ENCODE measurements at places on chromosomes 4 and X. TPM values are rescaled to one million over a fixed set of nuclear protein-coding genes. Genes with fewer than 3 reads are reported as not detected.

PRR32 gene
- polyA plus RNA-seq, result not detected

DNA sequence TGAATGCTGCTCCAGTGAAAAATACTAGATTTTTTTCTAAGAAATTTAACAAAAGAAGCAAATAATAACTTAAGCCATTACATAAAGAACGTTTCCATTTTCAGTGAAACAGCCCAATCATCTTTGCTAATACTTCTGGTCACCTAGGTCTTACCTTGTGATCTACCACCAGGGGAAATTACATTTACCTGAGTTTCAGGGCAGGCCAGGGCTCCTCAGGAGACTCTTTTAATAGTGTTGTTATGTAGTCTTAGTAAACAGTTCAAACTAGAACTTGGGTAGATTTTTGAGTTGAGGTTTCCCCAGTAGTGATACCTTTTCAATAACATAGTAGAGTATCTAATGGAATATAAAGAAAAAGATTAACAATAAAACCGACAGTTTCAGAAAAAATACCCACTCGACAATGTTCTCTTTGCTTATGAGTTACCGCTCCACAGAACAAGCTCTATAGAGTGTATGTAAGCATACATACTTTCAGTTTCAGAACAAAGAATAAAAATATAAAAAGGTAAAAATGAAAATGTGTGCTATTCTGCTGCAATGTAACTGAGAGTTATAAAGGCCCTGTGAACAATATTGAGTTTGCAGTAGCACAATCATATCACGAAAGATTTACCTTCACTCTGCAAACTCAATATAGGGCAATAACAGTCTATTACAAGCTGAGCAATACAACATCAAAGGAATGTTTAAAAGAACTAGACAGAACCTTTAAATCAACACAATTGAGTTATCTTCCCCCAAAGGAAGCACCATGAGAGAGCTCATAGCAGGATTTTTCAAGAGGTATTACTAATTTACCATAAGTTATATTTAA is 165.8 kb downstream of the ATOH1 start:
- DNase-seq, result no peak

DNA sequence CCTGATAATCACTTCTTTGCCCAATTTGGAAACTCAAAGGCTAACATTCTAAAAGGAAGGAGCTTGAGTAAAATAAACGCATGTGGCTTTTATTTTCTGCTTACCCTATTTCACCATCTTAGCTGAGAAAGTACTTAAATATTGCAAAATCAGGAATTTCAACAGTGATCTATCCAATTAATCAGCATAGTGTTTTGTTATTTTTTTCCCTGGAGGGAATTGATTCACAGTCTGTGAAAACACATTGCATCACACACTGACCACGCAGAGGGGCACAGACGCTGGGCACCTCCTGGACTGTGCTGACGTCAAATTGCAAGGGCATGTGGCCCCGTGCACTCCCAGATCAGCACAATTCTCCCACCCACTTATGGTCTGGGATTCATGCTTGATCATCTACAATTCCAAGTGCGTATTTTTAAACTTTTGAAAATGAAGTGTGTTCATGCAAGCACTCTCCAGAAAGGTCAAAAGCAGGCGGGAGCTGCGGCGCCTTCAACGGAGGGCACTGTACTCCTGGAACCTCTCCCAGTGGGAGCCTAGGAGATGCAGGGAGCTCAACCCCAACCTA is 320.6 kb upstream of the PPARGC1A start:
- DNase-seq, result no peak

DNA sequence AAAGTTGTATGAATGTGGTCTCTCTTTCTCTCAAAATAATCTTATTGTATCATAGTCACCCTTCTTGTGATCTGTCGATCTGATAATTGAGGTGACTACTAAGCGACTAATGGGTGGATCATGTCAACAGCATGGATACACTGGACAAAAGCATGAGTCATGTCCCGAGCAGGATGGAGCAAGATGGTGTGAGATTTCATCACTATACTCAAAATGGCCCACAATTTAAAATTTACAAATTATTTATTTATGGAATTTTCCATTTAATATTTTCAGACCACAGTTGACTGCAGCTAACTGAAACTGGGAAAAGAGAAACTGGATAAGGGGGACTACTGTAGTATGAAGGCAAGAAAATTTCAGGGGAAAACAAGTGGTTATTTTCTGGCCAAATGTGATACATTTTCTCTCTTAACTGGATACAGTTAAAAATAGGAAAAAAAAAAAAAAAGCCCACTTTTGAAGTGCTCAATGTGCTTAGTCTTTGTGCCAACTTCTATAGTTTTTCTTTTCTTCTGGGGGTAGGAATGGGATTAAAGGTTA is 25.3 kb downstream of the FAM241A start:
- DNase-seq, result no peak

SLC6A14 gene
- polyA plus RNA-seq, result 0.13 TPM

- DNase-seq, result no peak
Observed at GRCh38 chrX:119734897-119735339, 23.5 kb upstream of the SOWAHD start.

IDUA gene
- polyA plus RNA-seq, result 19.0 TPM

DNA sequence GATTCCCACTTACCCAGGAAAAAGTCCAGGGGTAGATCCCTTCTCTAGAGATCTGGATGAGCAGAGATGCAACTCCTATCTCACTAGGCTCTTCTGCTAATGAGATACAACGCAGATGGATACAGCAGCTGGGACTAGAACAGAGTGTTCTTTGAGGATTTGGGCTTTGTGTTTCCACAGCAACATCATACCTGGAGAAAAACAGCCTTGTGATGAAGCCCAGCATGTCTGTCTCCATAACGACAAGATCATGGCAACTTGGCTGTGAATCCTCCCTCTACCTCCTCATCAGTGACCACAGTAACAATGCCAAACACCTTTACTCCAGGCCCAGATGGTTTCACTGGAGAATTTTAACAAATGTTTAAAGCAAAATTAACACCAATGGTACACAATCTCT is 80.1 kb downstream of the RCHY1 start:
- no peak for DNase-seq

ADRA2C gene
- polyA plus RNA-seq, result 9.2 TPM

DNA sequence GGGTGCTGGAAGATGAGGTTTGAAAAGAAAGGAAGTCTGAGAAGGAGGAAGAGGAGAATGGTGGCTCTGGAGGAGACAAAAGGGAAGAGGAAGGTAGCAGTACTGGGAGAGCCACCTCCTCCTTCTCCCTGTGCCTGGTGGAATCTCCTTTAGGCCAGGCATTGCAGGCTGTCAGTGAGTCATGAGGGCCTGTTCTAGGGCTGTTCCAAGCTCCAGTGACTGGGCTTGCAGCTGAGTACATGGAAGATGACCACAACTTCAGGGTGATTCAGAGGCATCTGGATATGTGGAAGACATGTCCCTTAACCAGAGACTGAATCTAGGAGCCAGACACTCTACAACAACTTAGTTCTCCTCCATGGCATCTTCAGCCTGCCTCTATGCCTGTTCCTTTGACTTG is 107.8 kb downstream of the EFNB1 start:
- DNase-seq, result no peak

FANCB gene
- 3.4 TPM for polyA plus RNA-seq

BMP3 gene
- 14.6 TPM for polyA plus RNA-seq

GRCh38 chr4:187184508-187184907 is 460.9 kb upstream of the FAT1 start:
- DNase-seq, result no peak

DNA sequence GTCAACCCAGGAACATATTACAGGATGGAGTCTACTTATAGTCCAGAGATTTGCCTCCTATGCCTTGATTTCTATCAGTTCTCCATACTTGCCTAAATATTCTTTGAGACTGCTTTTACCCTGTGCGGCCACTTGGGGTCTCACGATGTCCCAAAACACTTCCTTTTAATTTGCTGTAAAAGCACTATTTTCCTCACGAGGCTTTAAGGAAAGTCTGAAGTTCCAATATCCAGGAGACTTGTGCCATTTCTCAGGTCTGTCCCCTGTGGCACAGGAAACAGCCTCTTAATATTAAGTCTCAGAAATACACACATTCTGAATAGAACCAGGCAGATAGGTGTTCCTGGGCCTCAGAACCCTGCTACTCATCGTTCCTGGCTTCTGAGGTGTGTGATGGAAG is 142.9 kb downstream of the TMEM164 start:
- DNase-seq, result no peak

TMPRSS11A gene
- not detected for polyA plus RNA-seq

TMPRSS11E gene
- not detected for polyA plus RNA-seq

DNA sequence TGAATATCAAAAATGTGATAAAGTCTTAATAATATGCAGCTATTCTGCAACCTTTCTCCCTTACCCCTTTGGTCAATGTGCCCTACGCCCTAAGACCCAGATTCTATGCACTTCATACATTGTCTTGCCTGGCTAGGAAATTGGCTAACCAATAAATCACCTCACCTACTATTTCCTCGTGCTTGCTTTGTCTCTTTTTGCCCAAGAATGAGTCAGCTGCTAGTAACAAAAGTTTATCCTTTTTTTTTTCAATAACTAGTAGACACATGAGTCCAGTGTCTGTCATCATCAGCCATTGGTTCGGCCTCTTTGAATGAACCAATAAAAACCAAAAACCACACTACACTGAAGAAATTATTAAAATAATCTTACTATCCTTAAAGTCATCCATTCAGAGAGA is 387.1 kb downstream of the PPP3CA start:
- no peak for DNase-seq

SOWAHB gene
- polyA plus RNA-seq, result 4.8 TPM

CLNK gene
- polyA plus RNA-seq, result 0.58 TPM

FAM184B gene
- 0.42 TPM for polyA plus RNA-seq

RAB40A gene
- 2.9 TPM for polyA plus RNA-seq

BGN gene
- polyA plus RNA-seq, result 154 TPM

DNA sequence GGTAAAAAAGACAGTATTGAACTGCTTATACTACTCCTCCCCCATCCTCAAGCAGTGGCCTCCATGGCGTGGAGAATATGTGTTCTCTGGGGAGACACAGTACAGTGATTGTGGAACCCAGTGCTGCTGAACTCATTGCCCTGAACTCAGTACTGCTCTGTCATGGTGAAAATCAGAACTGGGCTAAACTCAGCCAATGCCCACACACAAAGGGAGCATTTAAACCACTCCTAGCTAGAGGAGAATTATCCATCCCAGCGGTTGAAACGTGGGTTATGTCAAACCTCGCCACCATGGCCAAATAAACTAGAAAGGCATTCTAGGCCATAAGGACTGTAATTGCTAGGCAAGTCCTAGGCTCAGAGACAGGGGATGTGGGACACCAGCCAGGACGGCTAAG is 131.8 kb downstream of the SPOCK3 start:
- no peak for DNase-seq

- no peak for DNase-seq
Observed at GRCh38 chrX:24014388-24015018, 12.5 kb downstream of the KLHL15 start.

ODAM gene
- 1.8 TPM for polyA plus RNA-seq

DNA sequence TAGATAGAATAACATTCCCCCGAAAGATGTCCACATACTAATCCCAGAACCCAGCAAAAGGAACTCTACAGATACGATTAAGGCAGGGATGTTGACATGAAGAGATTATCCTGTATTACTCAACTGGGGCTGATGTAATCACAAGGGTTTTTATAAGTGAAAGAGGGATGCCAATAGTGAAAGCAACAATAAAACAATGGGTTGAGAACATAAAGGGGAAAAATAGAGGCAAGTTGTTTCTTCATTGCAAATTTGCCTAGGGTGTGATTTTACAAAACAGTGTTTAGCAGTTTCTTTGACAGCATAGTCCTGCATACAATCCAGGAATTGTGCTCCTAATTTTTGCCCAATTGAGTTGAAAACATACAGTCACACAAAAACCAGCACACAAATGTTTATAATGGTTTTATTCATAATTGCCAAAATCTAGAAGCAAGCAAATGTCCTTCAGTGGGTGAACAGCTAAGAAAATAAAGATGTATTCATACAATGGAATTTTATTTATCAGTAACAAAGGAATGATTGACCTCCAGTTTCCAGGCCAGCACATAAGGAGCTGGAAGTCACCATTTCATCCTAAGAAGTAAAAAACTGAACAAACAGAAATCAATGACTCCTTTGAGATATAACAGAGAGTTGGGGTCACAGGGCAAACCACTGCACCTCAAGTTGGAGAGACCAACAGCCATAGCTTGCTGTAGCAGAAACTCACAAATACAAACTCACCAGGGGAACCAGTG is 107.2 kb downstream of the CENPC start:
- DNase-seq, result no peak

Measured in renal cortex interstitium (tissue), 15 donors.